Stimulated activated CD4-positive, alpha-beta T cell treated with anti-CD3 and anti-CD28 coated beads, TNF-alpha, amount 100 ng/mL, for 1 hour (primary cell): ENCODE measurements at places on chromosomes 2 and 18.

DNA sequence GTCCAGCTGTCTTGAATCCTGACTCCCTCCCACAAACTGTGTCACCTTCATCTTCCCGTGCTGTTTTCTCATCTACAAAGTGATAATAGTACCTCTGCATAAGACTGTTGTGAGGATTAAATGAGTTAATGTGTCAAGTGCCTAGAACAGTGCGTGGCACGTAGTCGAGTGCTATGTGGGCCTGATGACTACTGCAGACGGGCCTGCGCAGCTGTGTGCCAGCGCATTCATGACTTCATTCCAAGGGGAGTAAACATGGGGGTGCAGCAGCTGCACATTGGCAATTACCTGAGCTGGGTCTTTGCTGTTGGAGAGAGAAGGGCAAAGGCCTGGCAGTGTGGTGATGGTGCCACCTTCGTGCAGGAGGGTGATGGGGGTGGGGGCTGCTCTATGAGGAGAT, 5.0 kb downstream of the TEX44 start:
- DNase-seq = no peak

DNA sequence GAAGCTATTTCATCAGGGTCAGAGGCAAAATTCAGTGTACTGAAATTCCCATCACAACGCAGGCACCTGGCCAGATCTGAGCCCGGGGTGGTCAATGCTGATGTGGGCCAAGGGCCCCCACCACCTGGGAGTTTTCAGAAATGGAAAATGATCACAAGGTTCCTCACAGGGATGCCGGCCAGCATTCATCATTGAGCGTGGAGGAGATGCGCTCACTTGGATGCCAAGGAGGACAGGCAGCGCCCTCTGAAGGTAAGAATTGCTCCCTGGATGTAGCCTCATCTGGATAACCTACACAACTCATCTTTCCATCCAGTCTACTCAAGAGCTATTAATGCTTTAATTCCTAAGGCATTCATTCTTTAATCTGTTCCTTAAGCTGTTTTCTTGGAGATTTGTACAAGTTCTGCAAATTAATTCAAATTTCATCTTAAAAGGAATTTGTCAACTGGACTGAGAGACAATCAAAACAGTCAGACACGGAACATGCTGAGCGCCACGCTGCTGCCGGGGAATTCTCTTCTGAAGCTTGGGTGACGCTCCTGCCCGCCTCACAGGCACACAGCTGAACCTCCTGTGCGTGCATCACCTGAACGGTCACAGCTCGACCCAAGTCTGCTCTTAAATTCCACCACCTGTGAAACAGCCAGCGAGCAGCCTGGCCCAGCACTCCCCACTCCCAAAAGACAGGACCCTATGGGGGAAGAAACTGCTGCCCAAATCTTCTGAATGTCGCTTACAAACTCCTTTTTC, 206.7 kb downstream of the HDAC4 start:
- no peak for DNase-seq

DNA sequence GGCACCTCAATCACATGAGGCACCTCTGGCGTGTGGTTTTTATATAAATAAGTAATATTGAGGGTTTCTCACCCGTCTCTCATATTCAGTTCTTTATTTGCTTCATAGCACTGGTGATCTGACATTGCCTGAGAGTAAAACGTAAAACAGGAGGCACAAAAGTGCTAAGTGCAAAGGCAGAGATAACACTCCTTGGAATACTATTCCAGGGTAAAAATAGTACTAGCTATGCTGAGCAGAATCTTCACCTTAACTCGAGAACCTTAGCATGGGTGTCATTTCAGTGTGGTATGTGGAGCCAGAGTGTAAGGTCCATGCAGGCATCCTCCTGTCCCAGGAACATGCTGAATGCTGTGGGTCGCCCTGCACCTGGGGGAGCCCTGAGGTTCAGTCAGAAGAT, 26.9 kb downstream of the ZCCHC2 start:
- DNase-seq = no peak

GRCh38 chr2:74128206-74128605, 19.5 kb downstream of the BOLA3 start:
- no peak for DNase-seq

DNA sequence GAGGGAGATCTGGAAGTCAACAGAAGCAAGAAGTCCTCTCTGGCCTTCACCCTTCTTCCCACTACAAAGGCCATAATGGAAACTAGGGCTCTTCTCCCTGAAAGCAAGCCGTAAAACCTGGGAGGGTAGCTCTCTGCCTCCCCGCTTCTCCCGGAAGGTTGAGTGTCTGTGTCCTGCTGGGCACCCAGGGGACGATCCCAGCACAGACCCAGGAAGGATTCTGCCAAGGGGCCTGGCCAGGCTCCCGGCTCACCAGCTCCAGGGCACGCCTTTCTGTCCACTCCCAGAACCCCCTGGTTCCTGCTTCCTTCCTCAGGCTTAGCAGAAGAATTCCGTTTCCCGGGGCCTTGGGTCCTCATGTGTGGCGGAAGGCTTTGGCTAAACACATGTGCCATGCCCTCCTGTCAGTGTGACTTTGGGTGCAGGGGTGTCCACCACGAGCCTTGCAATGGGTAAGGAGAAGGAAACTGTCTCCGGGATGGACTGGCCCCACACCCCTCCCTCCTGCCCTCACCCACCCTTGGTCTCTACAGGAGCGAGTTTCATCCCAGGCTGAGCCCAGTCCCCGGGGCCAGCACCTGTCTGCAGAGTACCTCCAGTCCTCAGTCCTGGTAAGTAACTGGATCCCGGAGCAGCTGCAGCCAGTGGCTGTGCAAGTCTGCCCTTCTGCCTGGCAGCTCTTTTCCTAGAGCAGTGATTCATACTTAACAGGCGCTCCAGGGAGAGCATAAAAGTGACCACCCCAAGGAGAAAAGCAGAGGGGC, 135.8 kb downstream of the TPO start:
- no peak for DNase-seq

DNA sequence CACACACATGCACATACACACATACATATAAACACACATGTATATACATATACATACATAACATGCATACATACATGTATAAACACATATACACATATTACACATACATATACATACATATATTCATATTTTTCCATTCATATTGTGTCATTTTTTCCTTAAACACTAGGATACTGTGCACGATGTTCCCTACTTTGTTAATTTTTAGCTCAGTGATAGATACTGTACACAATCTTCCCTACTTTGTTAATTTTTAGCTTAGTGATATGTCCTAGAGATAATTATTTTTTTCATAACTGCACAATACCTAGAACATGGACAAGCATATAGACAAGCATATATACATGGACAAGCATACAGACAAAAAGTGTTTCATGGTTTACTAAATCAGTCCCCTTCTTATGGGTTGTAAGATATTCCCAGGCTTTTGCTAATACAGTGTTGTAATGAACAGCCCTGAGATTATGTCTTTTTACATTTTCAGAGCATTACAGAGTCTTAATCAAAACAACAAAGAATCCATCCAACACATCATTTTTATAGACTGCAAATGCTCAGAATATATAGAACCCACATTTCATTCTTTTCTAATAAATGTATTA, 75.6 kb downstream of the PID1 start:
- DNase-seq = no peak

GRCh38 chr18:825891-826585, 14.0 kb upstream of the YES1 start:
- DNase-seq = no peak

GRCh38 chr18:24683925-24684324, 223.5 kb downstream of the HRH4 start:
- no peak for DNase-seq
